ENCODE measurements at places on chromosomes 1 and 21.

GRCh38 chr1:64901663-64902062 is 64.7 kb downstream of the JAK1 start:
- DNase-seq = no peak

- DNase-seq = peak; percentile 56
Observed at GRCh38 chr1:87329051-87329525, 408 bp downstream of the LMO4 start.

DNA sequence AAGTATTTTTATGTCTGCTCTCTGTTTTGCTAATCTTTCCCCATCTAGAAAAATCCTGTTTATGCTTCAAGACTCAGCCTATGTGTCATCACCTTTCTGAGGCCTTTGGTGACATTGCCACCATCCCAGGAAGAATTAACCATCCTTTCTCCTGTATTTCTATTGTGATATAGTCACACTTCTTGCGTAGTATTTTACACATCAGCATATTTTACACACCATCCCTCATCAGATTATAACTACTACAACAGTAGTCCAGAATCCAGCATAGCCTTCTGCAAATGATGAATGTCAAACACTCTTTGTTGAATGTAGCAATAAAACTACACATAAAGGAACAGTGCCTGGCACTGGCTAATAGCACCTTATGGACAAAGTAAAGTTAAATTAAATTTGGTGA is 275.3 kb upstream of the C1orf87 start:
- DNase-seq = no peak

GRCh38 chr1:70169018-70169839 is 36.1 kb downstream of the LRRC40 start:
- DNase-seq = no peak

DNA sequence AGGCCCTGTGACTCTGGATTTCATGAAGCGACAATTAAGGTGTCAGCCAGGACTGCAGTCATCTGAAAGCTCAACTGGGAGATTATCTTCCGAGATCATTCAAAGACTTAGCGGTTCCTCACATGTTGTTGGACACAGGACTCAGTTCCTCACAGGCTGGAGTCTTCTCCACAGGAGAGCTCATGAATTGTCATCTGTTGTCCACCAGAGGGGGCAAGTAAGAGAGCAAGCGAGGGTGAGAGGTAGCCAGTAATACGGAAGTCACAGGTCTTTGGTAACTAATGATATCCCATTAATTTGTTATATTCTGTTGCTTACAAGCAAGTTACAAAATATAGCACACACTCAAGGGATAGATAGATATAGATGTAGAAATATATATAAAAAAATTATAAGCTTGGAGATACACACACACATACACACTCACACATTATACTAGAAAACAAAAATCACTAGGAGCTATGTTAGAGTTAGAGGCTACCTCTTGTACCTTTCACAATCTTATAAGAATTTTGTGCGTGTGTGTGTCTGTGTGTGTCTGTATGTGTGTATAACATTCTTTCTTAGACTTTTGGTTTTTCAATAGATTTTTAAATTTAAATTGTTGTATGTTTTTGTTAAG is 1695.3 kb downstream of the BRINP3 start:
- DNase-seq = peak; percentile 74

DNA sequence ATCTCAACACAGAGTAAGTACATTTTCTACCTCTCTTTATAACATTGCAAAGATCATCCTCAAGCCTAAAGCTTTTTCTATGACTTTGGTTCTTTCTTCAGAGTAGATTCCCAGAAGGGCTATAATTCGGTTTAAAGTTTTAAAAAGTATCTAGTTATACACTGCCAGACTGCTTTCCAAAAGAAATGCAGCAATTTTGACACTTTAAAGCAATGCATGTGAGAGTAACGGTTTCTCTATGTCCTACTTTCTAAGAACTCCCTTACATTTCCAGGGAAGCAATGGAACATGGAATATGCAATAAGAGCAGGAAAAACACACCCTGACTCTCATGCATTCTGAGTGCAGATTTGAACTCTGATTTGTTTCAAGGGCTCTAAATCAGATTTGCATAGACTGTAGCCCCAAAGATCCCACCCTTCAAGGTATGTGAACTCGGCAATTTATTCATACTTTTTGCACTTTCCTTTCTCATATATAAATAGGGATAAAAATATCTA is 331.6 kb downstream of the HHIPL2 start:
- no peak for DNase-seq

DNA sequence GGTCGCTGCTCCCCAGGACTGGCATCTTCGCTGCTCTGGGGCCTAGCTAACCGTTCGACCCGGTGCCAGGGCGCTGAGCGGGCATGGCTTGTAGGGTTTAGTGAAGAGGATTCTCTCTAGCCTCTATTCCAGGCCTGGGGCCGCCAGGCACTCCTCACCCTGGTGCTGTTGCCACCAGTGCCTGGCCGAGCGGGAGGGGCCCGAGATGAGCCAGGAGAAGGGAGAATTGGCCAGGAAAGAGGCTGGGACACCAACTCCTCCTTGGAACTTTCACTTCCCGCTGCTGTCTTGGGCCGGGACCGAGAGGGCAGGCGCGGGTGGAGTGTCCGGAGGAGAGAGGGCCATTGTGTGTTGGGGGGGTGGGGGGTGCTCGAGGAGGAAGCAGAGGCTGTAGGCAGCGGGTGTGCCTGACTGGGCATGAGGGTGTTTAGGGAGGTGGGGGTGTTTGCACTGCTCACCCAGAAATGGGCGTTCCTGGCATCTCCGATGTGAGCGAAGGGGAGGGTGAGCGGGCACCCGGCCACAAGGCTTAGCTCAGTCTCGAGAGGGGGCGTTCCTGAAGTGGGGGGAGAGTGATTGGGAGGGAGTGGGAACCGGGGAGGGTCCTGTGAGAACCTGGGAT is 772 bp downstream of the ADAM15 start:
- DNase-seq = no peak

- DNase-seq = no peak
Observed at GRCh38 chr1:32867671-32868070, 3.0 kb downstream of the FNDC5 start.

DNA sequence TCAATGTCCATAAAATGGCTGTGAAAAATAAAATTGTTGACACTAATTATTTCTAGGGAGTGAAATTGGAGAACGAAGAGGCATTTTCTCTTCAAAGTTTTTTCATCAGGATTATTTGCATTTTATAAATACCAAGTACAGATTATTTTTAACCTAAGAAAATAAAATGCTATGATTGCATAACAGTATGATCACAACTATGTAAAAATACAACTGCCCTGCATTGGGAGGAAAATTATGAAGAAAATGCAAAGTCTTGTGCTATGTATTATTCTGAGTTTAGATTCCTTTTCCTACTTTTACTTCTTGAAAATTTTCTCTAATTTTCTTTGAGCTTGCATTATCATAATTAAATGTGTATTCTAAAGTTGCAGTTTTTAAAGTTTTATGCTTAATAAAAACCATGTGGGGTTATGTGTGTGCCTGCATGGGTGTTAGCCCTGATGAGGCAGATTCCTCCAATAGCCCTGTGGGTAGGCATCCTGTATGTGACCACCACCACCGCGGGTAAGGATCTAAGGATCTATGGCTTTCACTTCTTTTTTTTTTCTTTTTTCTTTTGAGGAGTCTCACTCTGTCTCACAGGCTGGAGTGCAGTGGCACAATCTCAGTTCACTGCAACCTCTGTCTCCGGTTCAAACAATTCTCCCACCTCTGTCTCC is 24.7 kb downstream of the STX6 start:
- peak; percentile 17 for DNase-seq

GRCh38 chr1:46530791-46531409 is 20.5 kb downstream of the KNCN start:
- DNase-seq = no peak

DNA sequence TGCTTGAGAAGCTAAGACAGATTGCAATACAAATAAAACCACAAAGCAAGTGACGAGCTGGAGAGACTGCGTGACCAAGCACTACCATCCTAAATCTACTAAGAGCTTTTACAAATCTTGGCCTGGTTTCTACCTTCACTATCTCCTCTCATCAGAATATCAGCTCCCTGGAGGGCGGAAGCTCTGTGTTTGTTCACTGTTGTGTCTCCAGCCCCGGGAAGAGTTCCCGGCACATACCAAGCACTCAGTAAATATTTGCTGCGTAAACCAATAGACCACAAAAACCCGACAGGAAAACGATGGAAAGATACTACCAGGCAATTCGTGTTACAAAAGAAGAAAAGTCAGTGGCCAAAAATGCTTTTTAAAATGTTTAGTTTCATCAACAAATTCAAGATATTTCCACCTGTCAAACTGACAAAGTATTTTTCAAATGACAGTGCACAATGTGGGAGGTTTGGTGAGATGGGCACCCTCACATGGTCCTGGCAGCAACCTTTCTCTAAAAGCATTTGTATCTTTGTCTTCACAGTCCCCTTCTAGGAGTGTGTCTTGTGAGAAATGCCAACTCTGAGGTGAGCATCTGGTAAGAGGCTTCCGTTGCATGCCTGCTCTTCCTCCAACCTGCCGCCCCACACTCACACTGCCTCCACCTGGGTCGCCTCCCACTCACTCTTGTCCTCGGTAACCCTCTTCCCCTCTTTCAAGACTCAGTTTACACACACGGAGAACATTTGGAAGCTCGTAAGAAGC is 34.7 kb downstream of the SLC1A7 start:
- peak; percentile 96 for DNase-seq

DNA sequence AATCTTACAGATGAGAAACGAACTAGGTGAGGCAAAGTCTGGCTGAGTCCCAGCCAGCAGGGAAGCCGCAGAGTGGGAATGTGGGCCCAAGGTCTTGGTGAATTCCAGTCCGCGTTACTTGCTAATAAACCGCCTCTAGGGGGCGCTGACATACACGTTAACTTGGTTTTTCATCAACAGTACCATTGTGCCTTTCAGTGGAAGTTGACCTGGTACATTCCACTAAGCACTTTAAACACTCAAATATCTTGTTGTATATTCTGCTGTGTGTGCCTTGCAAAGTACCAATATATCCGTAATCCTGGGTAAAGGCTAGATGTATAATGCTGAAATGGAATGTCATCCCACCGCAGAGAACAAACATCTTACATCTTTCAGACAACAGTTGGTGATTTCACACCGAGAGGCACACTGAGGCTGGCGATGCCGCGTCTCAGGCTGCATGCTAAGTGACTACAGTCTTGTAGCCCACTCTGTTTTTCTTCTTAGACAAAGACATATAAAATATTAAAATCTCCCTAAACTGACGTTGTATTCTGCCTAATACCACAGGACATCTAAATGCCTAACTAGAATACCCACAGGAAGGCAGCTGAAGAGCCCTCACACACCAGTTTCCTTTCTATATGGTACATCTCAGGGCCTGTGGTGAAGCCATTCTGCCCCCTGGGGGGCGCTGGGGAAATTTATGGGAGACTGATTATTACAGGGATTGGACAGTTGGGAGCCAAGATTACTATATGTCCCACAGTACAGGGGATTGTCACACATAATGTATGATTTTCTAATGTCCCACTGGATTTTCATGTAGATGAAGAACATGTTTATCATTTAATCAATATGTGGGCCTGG is 49.2 kb upstream of the C1orf198 start:
- DNase-seq = peak; percentile 88

GRCh38 chr1:7456722-7457082 is 314.4 kb upstream of the VAMP3 start:
- no peak for DNase-seq

DNA sequence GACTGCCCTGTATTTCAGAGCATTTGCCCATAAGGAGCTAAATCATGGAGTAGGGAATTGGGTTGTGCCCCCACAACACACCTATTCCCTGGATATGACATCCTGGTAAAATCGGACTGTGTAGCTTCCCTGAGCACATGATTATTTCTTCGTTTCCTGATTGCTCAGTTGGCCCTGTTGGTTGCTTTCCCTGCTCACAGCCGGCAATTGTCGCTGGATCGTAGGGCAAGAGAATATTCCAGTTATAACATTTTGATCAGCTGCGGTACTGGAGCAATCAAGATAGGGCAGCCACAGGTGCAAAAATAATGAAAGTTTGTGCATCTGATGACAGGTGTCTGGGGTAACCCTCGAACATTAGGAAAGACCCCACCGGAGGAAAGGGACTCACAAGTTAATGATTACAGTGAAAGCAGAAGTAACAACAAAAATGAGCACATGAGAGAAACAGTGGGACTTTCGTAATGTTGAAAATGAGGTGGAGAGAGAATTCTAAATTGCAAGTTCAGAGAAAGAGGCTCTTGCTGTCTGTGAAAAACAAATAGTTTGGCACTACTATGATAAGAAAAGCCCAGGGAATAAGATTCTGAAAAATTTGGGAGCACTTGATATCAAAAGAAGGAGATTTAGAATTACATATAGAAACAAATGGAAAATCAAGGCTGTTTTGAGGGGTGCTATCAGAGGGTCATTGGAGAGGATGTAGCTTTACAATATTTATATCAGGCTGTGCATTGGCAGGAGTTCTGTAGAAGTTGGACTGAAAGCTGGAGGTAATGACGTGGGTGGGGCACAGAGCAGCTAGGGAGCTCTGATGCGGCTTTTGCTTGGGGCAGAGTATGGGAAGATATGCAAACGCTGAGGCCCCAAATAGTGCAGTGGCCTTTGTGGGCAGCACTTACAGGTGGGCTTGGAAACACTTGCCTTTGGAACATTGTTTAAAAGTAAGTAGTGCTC is at the start of gene MAB21L3:
Gene MAB21L3, plus strand, starts transcription at position 833 of the 957 bp plus-strand sequence. CDS start 1,217 bp downstream, outside the sequence.
- no peak for DNase-seq

DNA sequence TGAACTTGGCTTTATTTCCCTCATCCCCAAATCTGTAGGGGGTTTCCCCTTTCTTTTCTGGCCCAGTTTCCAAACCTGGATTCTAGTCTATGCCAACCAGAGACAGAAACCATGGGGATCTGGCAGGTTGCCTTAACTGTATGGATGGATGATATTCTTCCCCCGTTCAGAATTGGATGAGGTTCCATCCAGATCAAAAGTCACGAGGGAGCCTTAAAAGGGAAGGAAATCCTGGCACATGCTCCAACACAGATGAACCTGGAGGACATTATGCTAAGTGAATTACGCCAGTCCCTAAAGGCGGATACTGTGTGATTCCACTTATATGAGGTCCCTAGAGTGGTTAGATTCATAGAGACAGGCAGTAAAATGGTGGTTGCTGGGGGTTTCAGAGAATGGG is 124.4 kb downstream of the HUNK start:
- DNase-seq = no peak

DNA sequence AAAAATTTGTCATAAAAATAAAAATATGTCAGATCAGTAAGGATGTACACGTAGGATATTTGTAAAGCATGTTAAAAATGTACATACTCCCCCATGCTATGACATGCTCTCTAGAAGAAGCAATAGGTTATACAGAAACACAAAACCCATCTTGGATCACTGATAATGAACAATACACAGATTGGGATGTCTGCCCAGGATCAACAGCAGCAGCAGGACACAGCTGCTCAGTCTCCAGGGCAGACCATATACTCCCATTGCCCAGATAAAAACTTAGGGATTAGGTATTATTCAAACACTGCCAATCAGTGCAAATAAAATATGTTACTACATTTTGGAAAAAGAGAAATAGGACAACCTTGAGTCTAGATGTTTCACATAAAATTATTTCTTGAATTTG is 39.0 kb downstream of the DAB1 start:
- no peak for DNase-seq

GRCh38 chr21:45208627-45208951 is 79.1 kb downstream of the POFUT2 start:
- peak; percentile 56 for DNase-seq
